ENCODE measurements at places on chromosomes 2 and 18.

DNA sequence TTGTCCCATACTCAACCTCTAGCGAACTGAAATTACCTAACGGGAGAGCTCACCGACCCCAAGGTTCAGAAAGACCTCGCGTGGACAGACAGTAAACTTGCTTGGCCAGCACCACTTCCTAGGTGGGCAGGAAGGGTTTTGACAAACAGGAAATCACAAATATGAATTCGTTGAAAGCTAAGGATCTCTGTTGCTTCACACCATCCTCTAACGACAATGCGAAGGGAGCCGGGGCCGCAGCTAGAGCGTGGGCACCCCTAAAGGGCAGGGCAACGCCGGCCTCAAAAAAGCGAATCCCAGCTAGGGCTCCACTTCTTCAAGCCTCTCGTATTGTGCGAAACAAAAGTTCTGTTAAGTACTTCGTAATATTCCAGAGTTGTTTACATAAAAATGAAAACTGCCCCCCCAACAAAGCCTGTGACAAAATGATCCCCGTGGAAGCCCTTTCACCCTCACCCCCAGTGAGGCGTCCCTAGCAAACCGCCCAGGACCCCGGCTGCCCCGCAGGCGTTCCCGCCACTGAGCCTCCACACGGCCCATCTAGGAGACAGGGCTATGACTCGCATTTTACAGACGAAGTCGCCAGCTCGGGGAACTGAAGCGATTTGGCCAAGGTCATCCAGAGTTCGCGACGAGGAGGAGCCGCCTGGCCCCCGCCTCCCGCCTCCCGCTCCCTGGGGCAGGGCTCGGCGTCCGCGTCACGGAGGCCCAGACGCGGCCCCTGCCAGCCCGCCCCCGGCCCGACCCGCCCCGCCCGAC is 548 bp downstream of the KANSL3 start:
- peak; percentile 83 for DNase-seq

DNA sequence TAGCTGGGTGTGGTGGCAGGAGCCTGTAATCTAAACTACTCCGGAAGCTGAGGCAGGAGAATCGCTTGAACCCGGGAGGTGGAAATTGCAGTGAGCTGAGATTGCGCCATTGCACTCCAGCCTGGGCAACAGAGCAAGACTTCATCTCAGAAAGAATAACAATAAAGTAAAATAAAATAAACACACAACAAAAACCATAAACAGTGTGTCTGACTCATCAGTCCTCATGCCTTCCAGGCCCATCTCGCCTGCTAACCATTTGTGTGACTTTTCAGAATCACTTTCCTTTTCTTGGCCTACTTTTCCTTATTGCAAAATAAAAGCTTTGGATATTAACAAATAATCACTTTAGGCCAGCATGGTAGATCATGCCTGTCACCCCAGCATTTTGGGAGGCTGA is 42.0 kb upstream of the ASXL2 start:
- no peak for DNase-seq

- no peak for DNase-seq
These were observed 7.3 kb upstream of the ARHGAP15 start for GRCh38 chr2:143121957-143122356.

- DNase-seq: no peak
These were observed 119.2 kb downstream of the PRKRA start for GRCh38 chr2:178331474-178332432.

DNA sequence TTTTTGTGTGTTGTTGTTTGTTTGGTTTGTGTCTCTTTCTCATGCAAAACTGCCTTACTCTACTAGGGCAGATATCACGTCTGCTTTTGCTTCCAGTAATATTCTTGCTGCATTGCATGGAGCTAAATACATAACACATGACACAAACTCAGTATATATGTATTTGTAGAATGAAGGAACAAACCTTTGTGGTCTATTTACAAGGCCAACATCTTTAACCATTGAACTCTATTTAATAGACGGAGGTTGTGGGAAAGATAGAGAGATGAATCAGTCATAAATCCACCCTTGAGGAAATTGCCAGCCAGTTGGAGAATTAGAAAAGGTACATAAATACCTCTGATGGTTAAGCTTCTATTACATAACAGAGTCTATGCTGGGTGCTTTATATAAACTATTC is 26.0 kb upstream of the IL1RL1 start:
- no peak for DNase-seq
